ENCODE measurements at places on chromosomes 4 and X. TPM values are rescaled to one million over a fixed set of nuclear protein-coding genes. Genes with fewer than 3 reads are reported as not detected.

SPANXB1 gene
- not detected for total RNA-seq

GRCh38 chrX:71393919-71394318 is 27.8 kb downstream of the TAF1 start:
- ATAC-seq: no peak

DNA sequence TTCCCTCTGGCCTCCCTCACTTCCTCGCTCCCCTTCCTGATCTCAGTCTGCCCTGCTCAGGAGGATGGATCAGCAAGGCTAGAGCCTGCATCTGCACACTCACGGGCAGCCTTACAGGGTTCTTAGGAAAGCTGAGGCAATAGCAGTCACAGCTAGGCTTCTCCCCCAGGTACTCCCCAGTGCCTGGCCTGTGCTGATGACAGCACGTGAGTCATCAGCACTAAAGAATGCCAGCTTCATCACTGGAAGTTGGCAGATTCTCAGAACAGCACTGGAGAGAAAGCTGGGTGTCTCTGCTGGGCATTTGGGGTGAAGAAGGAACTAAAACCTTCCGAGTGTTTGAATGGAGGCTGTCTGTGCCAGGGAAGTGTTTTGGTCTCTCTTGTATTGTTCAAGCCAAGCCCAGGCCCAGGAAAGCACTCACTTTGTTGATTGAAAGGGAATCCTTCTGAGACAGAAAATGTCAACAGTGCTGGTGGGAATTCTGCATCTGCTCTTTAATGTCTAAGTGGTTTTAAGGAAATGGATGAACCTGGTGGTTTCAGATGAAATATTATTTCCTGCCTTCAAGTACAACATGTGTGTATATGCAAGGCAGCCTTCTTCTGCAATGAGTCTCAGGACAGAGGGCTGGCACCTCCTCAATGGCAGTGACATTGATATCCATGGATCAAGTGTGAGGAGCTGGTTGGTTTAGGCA is 73.0 kb upstream of the SCOC start:
- ATAC-seq: no peak

GRCh38 chr4:97139791-97140190 is 1003.5 kb downstream of the STPG2 start:
- no peak for ATAC-seq

DNA sequence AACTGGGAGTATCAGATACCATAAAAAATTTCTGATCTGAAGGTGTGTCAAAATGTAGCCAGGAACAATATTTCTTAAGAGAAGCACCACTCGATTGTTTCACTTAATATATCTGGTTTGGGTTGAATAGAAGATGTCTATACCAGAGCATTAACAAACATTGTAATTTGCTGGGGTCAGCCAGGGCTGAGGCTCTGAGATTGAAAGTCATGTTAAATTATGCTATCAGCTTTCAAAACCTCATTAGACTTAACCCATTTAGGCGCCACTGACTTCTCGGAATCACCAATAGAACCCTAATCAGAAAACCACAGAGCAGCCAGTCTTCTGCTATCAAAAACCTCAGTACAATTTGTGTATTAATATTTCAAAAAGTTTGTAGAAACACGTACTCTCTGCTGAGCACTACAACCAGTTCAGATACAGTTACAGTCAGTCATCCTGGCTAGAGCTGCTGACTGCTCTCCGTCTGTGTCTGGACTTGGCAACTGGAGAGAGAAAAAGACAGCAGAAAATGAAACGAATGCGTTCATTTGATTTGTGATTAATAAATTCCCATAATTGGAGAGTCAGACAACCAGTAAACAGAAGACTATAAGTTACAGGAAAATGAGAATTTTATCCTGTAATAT is 848.6 kb upstream of the PABPC4L start:
- ATAC-seq: no peak

Measured in gastroesophageal sphincter (tissue), 4 donors.